ENCODE measurements at places on chromosomes 2 and 18.

- DNase-seq, result no peak
Measured at GRCh38 chr2:174439323-174439722, 43.8 kb downstream of the SCRN3 start.

- no peak for DNase-seq
Measured at GRCh38 chr18:62323483-62324180, 1.5 kb upstream of the TNFRSF11A start.

GRCh38 chr18:63087421-63088230, 231.9 kb downstream of the BCL2 start:
- no peak for DNase-seq

DNA sequence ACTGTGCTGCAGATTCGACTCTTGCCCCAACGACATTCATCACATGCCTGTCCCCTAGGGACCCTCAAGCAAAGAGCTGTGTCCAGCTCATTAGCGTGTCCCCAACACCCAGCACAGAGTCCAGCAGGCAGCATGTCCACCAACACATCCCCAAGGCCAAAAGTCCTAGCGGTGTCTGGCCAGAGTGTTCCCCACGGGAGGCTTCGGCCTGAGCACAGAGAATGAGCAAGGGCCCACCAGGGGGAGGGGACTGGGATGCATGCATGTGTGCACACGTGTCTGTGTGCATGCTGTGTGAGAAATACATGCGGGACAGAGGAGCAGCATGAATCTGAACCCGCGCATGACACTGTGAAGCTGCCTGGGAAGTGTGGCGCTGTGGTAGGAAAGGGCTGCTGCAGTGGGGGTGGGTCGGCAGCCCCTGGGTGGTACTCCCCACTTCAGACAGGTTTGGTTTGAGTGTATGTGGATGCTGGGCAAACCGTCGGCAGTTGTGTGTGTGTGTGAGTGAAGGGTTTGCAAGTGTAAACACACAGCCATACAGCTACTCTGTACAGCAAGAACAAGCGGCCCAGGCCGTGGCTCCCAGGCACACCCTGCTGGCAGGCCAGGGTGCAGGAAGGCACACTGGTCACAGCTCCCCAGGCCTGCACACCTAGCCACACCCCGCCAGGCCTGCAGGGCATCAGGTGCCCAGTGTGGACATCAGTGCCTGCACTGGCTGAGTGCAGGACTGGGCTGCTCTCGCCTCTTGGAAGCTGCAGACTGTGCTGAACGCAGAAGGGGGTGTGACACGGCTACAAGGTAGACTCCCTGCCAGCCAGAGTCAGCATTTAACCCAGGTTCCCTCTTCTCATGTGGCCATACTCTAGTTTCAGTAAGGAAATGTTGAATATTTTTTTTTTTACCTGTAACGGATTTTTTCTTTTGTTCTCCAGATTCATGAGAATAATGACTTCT, 19.5 kb upstream of the HES6 start:
- DNase-seq, result no peak

- DNase-seq, result no peak
Measured at GRCh38 chr2:98465456-98466226, 21.0 kb downstream of the INPP4A start.

GRCh38 chr18:36442717-36443116, 145.2 kb downstream of the FHOD3 start:
- no peak for DNase-seq

DNA sequence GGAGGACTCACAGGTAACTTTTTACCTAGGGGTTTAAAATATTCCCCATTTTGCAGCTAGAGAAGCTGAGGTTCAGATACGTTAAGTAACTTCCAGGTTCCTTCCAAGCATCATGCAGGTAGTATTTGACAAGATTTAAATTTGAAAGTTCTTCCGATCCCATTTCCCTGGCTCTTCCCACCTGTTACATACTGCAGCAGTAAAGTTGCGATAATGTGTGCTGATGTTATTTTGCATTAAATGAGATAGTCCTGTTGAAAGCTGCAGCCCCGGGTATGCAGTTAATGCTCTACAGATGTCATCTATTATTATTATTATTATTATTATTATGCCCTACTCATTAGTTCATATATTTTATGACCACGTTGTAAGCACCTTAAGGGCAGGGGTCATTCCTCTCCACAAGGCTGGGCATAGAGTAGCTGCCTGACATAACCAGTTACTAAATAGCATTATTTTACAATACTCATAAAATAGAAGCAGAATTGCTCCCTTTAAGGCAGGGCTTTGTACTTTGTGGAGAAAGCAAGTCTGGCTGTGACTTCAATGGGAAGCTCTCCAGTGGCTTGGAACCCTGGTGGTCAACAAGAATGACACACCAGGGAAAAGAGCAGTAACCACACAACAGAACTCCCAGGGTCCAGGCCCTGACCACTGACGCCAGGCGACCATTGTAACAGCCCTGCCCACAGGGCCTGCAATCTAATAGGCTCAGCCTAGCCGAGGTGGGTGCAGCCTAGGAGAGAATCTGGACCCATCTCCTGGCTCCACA, 112.0 kb upstream of the STPG4 start:
- DNase-seq, result no peak

GRCh38 chr18:59144483-59144882, 4.8 kb downstream of the SEC11C start:
- DNase-seq, result no peak

DNA sequence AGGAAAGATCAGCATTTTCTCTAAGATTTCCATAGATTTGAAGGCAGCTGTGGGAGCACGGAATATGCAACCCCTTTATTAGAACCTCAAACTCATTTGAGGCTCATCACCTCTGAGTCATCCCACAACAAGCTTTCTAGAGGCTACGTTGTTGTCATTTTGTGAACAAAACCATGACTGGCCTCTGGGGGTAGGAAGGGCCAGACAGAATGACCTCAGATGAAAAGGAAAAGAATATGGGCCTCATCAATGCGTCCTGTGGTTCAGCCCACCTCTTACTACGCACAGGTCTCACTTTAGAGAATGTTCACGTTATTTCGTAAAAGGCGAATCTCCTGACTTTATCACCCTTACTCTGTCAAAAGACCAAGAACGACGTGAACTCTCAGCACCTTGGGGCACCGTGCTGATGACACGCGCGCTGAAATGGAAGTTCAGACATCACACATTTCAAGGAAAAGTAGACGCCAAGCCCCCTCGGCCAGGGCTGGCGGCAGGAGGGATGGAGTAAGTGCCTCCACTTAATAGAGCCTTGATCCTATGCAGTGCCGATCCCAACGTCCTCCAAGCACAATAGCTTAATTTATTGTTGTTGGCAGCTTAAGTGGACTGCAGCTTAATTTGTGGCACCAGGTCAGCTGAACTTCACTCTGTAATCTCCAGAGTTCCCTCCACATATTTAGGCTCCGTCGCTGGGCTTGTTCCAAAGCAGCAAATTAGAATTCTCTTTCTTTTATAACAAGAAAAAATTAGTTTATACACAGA, 208.3 kb downstream of the EIPR1 start:
- DNase-seq, result no peak

- DNase-seq, result no peak
Measured at GRCh38 chr2:169397697-169398096, 35.4 kb upstream of the LRP2 start.

DNA sequence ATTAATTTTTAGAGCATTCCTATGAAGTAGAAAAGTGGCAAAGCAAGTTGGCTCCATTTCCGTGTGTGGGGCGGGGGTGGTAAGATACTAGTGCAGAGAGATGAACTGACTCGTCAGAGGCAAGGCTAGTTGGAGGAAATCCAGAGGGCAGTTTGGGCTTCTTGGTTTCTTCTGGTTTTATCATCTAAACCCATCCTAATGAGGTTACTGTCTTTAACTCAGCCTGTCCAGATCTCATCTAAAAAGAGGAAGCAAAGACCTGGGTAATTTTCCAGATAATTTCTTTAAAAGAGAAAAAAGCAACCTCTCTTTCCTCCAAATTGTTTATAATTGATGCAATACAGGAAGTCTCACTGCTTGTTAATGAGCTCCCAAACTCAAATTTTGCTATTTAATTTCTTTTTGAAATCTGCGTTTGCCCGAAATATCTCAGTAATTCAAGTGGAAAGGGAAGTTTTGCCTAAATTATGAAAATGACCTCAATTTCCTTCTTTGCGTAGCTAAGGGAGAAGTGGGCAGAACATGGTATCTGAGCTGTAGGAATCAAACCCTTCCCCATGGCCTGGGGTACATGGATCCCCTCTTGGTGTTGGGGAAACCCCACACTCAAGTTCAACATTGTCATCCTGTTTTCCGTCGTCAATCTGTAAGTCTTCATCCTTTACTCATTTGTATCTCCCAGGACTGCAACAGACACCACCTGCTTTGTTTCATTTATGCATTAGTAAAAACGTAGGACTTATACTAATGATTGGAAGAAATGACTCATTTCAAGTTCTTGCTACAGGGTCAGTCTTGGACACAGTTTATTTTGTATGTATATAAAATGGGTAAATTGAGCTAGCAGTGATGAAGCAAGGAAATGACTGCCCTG, 89.1 kb upstream of the KLF7 start:
- no peak for DNase-seq

GRCh38 chr2:206531996-206532543, 88.7 kb downstream of the ADAM23 start:
- DNase-seq, result no peak

- DNase-seq, result no peak
Measured at GRCh38 chr2:237141571-237142051, 55.9 kb downstream of the COPS8 start.

DNA sequence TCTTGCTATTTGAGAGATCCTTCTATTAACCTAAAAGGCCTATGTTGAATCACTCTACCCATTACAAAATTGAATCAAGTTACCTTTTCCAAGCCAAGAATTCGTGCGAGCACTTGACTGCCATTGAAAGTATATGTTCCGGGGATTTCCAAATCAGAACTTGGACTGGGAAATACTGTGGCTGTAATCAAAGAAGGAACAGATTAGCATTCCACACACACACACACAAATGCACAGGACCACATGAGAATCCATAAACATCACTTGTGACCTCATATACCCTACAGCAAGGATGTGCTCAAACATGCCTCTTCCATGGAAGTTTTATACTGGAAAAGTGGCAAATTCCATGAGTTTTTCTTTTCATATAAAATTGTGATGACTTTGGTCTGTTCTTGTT, 86.0 kb downstream of the ABCA12 start:
- DNase-seq, result no peak

DNA sequence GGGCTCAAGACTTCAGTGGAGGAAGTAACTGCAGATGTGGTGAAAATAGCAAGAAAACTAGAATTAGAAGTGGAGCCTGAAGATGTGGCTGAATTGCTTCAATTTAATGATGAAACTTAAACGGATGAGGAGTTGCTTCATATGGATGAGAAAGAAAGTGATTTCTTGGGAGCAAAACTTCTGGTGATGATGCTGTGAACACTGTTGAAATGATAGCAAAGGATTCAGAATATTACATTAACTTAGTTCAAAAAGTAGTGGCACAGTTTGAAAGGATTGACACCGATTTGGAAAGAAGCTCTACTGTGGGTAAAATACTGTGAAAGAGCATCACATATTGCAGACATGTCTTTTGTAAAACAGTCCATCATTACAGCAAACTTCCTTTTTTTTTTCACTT, 638.0 kb downstream of the NYAP2 start:
- DNase-seq, result no peak

- DNase-seq, result no peak
Measured at GRCh38 chr2:210172219-210172575, 988 bp upstream of the KANSL1L start.

DNA sequence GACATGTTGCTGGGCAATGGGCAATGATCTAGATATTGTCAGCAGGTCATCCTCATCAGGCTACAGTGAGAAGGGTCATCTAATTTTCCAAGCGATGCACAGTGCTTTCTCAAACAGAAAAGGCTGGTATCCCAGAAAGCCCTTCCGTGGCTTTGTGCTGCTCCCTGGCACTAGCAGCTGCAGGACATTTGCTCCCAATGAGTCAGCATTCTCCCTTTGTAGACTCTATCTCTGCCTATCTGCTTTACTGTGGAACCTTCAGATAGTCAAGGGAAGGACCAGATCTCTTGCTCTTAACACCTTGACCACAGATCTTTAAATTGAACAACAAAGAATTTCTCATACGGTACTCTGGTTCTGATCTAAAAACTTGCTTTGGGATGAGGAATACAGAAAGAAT, 101.4 kb downstream of the CDH2 start:
- DNase-seq, result no peak

DNA sequence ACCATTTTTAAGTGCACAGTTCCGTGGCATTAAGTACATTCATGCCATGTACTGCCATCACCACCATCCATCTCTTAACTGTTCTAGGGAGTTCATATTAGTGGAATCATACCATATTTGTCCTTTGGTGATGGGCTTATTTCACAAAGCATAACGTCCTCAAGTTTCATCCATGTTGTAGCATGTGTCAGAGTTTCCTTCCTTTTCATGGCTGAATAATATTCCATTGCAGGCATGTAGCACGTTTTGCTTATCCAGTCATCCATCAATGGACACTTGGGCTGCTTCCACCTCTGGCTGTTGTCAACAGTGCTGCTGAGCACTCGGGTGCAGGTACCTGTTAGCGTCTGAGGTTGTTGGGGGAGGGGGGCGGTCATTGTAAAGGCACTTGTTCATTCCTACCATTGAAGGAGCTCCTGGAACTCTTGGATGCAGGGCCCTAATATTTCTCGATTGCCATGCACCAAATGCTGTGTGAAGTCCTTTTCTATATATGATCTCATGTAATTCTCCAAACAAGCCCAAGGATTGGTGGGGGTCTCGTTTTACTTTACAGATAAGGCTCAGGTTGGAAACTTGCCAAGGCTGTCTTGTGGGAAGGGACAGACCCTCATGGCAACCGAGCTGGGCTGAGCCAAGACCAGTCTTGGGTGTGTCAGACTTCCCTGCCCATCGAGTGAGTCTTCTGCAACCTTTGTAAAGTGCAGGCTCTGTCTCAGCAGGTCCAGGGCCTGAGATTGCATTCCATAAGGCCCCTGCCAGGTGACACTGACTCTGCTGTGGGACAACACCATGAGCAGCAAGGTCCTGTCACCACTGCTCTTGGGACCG, 42.9 kb upstream of the SH3RF3 start:
- no peak for DNase-seq

GRCh38 chr2:6103949-6104348, 411.8 kb downstream of the SOX11 start:
- no peak for DNase-seq
